ENCODE measurements at places on chromosomes 3 and 15.

DNA sequence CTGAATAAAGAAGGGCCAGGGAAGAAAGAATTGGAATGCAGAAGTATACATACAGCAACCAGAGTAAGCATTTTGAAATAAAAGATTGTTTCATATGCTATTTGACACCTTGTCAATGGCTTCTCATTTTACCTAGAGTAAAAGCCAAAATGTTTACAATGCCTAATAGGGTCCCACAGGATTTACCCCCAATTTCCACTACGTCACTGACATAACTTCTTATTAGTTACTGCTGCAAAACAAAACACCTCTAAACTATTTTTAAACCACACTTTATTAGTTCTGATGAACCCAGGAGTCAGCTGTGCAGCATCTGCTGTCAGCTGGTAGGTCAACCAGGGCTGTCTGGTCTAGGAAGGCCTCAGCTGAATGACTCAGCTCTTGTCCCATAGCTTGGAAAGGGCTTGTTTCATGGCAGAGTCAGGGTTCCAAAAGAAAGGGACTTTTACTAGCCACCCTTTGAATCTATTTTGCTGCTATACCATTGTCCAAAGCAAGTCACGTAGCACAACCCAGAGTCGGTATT, 945.1 kb downstream of the EPHA3 start:
- no peak for DNase-seq

GRCh38 chr15:27268923-27269322, 297.9 kb downstream of the GABRG3 start:
- no peak for DNase-seq

DNA sequence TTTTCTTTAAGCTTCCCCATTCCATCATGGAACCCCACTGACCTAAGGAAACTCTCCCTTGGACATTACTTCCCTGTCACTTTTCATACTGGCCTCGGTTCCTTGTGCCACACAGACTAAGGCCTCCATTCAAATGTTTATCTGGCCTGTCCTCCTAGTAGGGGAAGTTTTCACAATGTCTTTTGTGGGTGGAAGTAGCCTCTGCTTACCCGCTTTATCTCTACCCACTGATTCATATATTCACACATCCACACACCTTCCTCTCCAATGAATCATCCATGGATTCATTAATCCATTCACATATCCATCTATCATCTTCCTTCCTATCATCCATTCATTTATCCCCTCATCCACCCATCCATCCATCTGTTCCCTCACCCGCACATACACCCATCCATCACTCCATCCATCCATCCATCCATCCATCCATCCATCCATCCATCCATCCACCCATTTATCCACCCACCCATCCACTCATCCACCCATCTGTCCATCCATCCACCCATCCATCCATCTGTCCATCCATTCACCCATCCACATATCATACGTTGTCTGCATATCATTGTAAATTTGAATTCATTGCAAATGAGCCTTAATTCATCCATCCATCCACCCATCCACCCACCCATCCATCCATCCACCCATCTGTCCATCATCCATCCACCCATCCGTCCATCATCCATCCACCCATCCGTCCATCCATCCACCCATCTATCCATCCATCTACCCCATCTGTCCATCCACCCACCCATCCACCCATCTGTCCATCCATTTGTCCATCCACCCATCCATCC, 49.1 kb downstream of the IQSEC1 start:
- no peak for DNase-seq

DNA sequence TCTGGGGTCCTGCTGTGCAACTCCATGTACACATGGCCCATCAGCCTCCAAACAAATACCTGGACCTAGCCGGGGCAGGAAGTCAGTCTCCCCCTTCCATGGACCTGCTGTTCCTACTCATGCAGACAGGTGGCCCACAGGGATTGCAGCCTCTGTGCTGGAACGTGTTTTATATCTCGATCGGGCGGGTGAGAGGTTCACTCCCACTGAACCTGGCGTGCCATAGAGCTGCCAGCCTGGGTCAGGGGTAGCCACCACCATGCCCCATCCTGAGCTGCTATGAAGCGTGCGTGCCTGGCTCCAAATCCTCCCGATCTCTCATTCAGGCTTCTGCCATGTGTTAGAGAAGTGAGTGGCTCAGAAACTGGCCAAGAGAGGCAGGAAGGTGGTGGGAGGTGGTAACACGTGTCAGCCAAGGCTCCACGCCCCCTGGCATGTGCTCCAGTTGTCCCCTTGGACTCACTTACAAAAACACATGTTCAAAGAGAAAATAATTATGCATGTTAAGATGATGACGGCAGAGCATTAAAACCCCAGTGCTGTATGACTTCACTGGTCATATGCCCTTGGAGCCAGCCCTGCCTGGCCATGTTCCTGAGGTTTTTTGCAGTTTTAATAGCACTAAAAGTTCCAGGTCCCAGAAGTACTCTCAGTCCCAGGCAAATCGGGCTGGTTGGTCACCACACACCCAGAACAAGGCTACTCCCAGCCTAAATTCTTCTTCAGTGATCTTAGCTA, 30.6 kb downstream of the CTSH start:
- no peak for DNase-seq

DNA sequence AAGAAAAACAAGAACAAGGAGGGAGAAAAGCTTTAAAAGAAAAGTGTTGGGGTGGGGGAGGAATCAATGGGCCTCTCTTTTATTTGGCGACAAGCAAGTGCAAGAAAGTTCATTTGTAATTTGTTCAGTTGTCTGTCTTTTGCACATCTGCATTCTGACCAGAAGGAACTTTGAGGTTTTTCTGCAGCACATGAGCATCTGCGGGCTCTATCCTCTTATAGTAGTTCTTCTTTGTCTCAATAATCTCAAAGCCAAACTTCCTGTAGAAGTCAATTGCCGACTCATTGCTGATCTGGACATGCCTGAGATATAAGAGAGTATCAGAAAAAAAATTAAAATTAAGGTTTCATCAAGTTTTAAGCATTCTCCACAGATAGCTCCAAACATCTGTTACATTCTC, 24.4 kb downstream of the NAA50 start:
- DNase-seq: no peak

DNA sequence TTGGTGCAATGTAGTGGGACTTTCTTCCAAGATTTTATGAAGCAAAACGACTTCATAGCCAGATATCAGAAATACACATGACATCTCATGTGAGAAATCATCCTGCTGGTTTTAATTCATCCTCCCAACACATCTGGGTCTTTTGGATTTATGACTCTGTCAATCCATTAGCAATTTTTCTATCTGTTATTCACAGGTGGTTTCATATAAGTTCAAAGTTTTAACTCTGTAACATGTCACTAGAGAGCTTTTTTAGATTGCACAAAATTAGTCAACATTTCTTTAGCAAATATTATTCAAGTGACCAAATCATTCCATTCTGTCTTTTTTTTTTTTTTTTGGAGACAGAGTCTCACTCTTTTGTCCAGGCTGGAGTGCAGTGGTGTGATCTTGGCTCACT, 30.4 kb downstream of the SQOR start:
- DNase-seq: no peak

- DNase-seq: peak; percentile 4
Observed at GRCh38 chr3:112531358-112531781, 30.4 kb downstream of the ATG3 start.

GRCh38 chr15:63895194-63895593, 61.4 kb upstream of the HERC1 start:
- DNase-seq: no peak

Measured in AG09319 (cell line).